Smooth muscle cell of trachea (primary cell): ENCODE measurements at places on chromosomes 11 and 22. TPM values are rescaled to one million over a fixed set of nuclear protein-coding genes. Genes with fewer than 3 reads are reported as not detected.

Gene FGF4
- total RNA-seq: not detected in 2 replicates

Gene CNGA4
- total RNA-seq: 0.33 TPM in 1 of 2 replicates, not detected in the other

Gene CHRNA10
- total RNA-seq: 0.29 and 0.50 TPM in 2 replicates

Gene MUC5AC
- not detected in 2 replicates for total RNA-seq

Gene CNIH2
- 0.15 and 0.17 TPM in 2 replicates for total RNA-seq

Gene NCF4
- total RNA-seq: not detected in 2 replicates

Gene APOL3
- 25.2 and 45.2 TPM in 2 replicates for total RNA-seq

Gene PEX26
- 22.7 and 26.6 TPM in 2 replicates for total RNA-seq
